ENCODE measurements at places on chromosomes 16 and 17. TPM values are rescaled to one million over a fixed set of nuclear protein-coding genes. Genes with fewer than 3 reads are reported as not detected.

The TVP23A gene
- not detected for total RNA-seq

The KRTAP1-5 gene
- total RNA-seq, result 0.27 TPM

The CMIP gene
- total RNA-seq, result 1.9 TPM

The SERPINF2 gene
- total RNA-seq, result not detected

All from H4 (cell line).